GM12865 (cell line): ENCODE measurements at places on chromosomes 12 and 14.

DNA sequence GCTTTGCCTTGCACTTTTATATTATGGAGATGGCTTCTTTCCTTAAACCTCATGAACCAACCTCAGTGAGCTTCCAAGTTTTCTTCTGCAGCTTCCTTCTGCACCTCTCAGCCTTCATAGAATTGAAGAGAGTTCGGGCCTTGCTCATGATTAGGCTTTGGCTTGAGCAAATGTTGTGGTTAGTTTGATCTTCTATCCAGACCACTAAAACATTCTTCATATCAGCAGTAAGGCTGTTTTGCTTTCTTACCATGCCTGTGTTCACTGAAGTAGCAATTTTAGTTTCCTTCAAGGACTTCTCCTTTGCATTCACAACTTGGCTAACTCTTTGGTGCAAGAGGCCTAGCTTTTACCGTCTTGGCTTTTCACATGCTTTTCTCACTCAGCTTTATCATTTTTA, 125.4 kb downstream of the SNAPC1 start:
- DNase-seq = peak; percentile 45

DNA sequence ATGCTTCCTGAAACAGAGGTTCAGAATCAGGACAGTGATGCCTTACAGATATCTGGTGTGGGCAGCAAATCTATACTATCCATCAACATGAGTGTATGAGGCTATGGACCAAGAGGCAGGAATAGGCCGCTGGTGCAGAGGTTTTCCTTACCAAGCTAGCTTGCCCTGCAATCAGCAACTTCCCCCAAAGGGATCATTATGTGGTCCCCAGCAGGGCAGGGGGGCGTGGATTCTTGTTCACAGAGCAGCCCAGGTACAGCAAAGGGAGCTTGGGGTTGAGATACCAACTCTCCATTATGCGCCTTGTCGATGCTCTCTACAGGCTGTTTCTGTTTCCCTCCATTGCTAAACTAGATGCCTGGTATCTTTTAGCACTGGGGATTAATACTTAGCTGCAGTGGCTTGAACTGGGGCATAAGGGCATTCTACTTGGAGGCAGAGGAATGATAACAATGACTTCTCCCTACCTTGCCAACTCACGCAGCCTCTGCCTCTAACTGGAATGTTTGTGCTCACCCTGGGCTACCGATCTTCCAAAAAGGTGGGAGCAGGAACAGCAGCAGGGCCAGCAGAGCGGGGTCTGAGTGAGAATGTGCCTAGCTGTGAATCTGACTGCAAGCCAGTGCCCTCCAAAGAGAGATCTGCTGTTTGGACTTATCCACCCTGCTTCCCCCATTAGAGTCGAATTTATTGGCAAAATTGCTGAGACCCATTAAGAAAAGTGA, 10.3 kb upstream of the KRT1 start:
- no peak for DNase-seq

- peak; percentile 8 for DNase-seq
Measured at GRCh38 chr14:77243853-77244252, 27.2 kb downstream of the NGB start.

- no peak for DNase-seq
Measured at GRCh38 chr12:7016958-7017571, 1.2 kb downstream of the LPCAT3 start.

- DNase-seq = no peak
Measured at GRCh38 chr12:77485961-77486854, 344.5 kb upstream of the NAV3 start.

GRCh38 chr14:35400648-35401421, 3.7 kb downstream of the NFKBIA start:
- DNase-seq = peak; percentile 50

DNA sequence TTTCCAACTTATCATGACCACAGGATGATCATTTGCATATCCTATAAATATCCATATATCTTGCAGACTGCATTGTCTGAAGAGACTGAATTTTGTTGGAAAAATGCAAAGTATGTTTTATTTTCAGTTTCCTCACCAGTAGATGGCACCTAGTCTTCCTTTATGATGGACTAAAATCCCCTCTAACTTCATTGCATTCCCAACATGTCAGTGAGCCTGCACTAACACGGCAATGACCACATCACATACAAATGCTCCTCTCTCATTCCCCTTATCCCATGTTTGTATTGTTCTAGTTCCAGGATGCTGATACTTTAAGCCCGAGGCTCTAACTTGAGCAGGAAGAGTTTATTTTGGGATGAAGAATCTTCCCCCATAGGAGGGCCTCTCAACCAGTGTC, 24.7 kb upstream of the MYBPC1 start:
- peak; percentile 2 for DNase-seq

DNA sequence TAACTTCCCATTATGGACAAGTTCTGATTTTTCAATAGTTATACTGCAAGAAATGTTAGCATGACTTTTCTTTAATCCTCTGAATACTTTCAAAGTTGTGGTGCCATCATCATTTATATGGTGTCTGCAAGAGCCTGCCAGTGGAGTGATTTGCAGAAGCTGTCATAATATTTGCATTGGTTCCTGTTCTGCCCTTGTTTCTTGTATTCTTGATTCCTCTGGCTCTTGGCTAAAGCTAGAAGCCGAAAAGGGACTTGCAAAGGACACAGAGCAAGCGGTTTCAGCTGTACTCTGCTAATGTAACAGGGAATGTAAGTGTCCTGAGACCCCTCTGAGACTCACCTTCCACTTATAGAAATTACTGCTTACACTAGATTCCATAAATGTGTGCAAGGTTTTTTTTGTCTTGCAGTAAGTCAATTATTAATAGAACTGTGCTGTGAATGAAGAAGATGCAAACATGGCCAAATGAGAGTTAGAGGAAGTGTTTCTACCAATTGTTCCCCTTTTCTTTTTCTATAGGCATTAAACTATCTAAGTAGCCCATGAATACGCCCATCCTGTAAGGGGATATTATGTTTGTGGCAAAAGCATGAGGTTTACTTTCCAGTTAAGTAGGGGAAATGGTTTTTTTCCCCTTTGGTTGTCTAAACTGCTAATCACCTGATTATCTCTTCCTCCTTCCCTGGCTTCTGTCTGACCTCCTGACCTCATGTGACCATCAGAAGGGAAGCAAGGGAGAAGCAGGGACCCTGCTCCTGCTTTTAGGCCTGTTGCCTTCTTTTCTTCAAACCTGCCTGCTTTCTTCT, 5.3 kb downstream of the DYRK4 start:
- DNase-seq = peak; percentile 24

- peak; percentile 84 for DNase-seq
Measured at GRCh38 chr12:50220363-50220995, 53.3 kb upstream of the CERS5 start.

DNA sequence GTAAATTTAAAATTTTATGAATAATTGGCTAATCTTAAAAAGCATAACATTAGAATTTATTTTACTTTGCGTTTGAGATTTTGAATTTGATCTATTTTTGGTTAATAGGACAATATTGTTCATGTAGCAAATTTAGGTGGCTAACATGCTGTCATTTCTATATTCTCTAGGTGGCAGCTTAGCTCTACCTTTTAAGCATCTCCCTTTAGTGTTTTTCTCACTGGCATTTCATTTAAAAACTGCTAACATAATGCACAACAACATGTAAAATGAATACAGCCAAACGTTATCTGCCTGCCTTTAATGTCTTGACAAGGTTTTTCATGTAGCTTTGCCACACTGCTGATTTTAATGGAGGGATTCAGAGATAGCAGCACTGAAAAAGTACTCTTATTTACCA, 272.4 kb upstream of the FBXO33 start:
- DNase-seq = peak; percentile 7

DNA sequence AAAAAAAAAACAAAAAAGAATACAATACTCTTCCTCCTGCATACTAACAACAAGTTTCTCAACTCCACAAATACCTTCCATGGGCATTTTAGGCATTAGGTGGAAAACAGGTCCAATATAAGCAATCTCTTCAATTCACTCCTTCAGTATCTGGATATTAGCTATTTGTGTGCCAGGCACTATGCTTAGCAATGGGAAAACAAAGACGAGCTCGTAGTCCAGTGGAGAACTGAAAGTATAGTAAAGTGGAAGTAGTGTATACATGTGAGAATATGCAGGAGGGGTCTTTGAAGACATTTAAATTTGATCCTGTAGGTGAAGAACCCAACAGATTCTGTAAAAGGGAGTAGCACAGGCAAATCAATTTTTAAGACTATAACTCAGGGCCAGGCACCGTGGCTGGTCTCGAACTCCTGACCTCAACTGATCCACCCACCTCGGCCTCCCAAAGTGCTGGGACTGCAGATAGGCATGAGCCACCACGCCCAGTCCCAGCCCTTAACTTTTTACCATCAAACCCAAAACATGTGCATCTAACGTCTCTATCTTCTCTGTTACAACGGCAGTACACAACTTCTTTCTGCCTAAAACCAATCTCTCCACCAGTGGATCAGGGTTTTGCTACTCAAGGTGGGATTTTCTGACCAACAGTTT, 10.6 kb downstream of the HECTD1 start:
- DNase-seq = no peak

GRCh38 chr12:84585776-84586395, 326.7 kb downstream of the SLC6A15 start:
- DNase-seq = no peak

DNA sequence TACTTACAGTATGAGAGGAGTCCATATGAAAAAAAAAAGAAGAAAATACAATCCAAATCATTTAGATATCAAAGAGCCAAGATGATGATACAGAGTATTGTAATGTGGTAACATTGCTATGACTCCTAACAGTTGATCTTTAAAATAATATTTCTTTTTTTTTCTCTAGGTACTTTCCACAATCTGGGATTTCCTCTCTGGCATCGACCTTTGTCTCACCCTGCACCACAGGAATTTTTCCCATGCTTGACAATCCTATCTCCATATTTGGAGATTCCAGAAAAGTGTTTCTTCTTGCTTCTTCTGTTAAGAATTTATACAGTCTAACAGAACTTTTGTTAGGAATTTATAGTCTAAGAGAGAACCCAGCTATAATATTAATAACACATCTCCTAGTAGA, 184.4 kb downstream of the ITPR2 start:
- no peak for DNase-seq

- DNase-seq = peak; percentile 54
Measured at GRCh38 chr14:33792009-33792719, 158.7 kb downstream of the EGLN3 start.

DNA sequence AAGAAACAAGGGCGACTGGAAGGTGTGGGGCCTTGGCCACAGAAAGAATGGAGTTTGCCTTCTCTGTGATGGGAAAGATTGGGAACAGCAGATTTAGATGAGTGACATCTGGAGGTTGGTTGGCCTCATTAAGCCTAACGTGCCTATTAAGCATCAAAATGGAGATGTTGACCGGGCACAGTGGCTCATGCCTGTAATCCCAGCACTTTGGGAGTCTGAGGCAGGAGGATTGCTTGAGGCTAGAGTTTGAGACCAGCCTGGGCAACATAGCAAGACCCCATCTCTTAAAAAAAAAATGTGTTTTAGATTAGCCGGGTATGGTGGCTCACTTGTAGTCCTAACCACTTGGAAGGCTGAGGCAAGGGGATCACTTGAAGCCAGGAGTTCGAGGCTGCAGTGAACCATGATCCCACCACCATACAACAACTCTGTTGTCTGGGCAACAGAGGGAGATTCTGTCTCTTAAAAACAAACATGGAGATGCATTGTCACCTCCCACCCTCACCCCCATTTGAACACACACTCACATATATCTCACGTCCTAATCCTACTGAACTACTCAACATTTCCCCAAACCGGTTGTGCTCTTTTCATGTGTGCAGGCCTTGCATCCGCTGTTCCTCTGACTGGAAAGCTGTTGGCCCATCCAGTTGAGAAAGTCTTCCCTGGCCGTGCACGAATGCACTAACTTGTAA, 172.1 kb downstream of the ETV6 start:
- peak; percentile 18 for DNase-seq

DNA sequence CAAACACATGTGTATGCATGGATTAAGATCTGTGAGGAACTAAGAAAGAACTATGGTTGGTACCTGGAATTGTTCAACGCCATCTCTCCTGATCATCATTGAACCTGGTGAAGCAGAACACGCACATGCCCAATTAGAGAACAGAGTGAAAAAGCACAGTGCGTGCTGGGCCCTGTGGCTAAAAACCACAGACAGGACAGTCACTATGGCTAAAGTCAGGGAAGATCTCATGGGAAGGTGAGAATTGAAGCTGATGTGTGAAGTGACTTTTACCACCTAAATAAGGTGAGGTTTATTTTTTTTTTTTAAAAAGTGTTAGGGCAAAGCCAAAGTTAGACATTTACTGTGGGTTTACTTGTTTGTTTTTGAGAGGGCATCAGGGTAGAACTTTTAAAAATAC, 215.0 kb downstream of the SLC38A4 start:
- DNase-seq = no peak

DNA sequence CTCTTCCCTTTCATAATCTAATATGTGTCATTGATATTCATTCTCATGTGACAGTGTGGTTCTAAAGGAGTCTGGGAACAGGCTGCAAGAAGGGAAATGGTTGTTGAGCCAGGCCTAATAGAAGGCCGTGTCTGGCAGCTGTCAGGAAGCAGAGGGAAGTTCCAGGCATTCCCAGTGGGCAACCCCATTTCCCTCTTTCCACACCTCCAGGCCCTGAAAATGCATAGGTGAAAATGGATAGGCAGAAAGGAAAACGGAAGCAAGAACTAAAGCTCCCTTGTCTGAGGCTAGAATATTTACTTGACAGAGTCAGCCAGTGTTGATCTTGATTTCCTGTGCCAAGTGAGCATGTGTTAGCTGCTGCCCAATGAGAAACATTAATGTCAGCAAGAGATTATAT, 97.7 kb downstream of the PPM1A start:
- DNase-seq = no peak

GRCh38 chr12:43325786-43326185, 226.2 kb downstream of the ADAMTS20 start:
- DNase-seq = no peak

GRCh38 chr12:69329669-69330428, 18.3 kb upstream of the LYZ start:
- DNase-seq = peak; percentile 18

GRCh38 chr12:132275110-132275531, 54.3 kb downstream of the GALNT9 start:
- no peak for DNase-seq

DNA sequence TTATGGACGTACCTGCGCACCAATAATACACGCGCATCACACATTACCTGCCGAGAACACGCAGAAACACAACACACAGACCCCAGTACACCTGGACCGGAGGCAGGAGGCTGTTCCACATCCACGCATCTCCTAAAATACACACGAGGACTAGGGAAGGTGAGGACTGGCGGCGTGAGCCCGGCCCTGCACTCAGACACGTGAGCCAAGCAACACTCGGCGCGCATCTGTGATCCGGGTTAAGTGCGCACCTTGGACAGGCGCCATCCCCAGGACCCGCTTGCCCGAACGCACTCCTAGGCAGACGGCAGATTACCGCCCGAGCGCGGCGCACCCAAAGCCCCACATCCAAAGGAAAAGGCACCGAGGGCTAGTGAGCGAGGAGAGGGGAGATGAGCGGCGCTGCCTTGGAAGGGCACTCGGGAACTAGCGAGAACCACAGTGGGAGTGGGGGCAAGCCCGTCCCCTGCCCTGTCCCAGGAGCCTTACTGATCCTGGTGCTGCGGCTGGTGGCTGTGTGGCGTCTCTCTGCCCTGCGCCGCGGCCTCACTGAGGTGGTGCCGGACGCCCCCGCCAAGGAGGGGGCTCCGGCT, 417 bp downstream of the GLS2 start:
- peak; percentile 26 for DNase-seq
